ENCODE measurements at places on chromosomes 6 and 20. TPM values are rescaled to one million over a fixed set of nuclear protein-coding genes. Genes with fewer than 3 reads are reported as not detected.

- DNase-seq = no peak
- peaks cover 15% of the 10 kb centered on the region for H3K4me1 ChIP-seq
- H3K27ac ChIP-seq = no peak overlapping the region
- peaks cover 29% of the 10 kb centered on the region for H3K36me3 ChIP-seq
- H3K4me3 ChIP-seq = no peak overlapping the region
- no peaks in the 10 kb centered on the region for H3K27me3 ChIP-seq
These were observed 4.3 kb downstream of the SMIM26 start for GRCh38 chr20:18571578-18571977.

DNA sequence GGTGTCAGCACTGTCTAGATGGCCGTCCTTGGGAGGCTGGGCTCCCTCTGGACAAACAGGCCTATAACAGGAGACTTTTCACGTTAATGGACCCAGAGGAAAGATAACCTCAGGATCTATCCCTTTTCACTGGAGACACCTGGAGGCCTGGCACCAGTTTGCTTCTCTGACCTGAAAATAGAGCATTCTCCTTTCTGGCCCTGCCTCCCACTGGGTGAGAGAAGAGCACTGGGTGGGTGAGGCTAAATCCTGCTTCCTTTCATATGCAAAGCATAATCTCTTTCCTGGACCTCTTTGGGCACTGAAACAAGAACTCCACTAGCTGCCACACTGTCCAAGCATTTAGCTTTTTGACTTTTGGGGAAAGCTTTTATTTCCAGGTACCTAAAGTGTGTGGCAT, 78.3 kb downstream of the FOXO3 start:
- no peak for DNase-seq
- no peaks in the 10 kb centered on the region for H3K27me3 ChIP-seq
- no peak overlapping the region for H3K4me3 ChIP-seq

DNA sequence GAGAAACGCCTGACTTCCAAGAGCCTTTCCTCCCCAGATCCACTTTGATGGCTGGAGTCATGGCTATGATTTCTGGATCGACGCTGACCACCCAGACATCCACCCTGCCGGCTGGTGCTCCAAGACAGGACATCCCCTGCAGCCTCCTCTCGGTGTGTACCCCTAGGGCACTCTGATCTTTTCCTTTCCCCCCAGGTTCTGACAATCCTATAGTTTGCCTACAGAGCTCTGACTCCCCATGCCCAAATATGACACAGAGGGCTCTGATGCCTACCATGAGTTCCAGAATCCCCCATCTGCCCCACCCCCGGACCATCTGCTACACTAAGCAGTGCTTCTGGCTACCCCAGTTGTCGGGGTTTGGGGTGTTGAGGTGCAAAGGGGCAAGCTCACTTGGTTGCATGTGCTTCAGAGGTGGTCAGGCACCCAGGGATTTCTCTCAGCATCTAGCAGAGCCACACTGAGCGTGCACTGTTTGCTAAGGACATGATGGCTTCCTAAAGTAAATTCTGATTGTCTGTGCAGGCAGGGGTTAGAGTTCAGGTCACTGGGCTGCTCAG, 24.0 kb upstream of the SGK2 start:
- H3K27me3 ChIP-seq = no peaks in the 10 kb centered on the region
- H3K4me1 ChIP-seq = no peaks in the 10 kb centered on the region
- H3K4me3 ChIP-seq = no peak overlapping the region
- H3K36me3 ChIP-seq = no peaks in the 10 kb centered on the region
- no peak for DNase-seq

GRCh38 chr6:14822012-14822553, 423.8 kb upstream of the JARID2 start:
- peaks cover 8% of the 10 kb centered on the region for H3K36me3 ChIP-seq
- H3K27ac ChIP-seq = no peak overlapping the region
- H3K4me3 ChIP-seq = no peak overlapping the region
- peaks cover 5% of the 10 kb centered on the region for H3K4me1 ChIP-seq

DNA sequence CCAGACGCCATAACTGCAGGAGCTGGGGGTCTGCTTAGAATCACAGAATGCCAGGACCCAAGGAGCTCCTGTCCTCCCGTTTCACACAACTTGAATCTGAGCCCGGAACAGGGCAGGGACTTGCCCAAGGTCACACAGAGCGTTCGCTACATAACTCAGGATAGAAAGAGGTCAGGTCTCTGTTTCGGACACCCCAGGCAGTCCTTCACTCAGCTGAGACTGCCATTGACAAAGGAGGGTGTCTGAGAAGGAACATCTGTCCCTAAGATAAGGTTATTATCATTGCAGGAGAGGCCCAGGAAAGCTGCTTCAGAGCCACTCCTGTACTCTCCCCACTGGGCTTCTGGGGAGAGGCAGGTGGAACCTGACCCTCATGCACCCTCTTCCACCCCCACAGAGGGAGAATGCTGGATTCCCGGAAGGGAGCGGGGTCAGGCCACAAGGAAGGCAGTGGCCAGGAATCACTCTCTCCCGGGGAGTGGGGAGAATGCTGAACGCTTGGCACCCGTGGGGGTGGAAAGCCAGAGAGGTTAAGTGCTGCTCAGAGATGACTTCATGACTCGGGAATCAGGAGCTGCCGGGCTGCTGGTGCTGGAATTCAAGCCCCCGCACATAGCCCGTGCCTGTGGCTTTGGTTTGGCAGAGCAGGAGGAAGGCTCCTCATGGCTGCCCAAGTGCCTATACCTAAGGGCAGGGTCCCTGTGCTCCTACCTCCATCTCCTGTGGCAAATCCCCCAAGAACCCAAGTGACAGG, 10.7 kb downstream of the SDC4 start:
- H3K4me3 ChIP-seq = no peak overlapping the region
- no peak overlapping the region for H3K27ac ChIP-seq
- H3K4me1 ChIP-seq = peaks cover 3% of the 10 kb centered on the region
- no peak for DNase-seq
- H3K36me3 ChIP-seq = no peaks in the 10 kb centered on the region
- H3K27me3 ChIP-seq = no peaks in the 10 kb centered on the region

DNA sequence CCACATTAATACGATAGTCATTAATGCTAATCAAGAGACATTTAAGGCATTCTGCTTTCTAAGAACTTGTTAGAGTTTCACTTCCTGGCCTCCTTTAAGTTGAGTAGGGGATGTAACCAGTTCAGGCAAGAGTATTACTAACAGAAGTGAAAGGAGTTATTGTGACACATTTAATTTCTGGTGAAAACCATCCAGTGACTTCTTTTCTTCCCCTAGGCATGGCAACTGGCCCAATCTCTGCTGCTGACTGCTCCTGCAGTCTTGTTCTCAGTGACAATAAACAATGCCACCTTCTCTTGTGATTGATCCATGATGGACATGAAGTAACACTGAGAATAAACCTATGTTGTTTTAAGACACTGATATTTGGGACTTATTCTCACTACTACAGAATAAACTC, 130.9 kb upstream of the DEFB112 start:
- no peaks in the 10 kb centered on the region for H3K27me3 ChIP-seq
- H3K36me3 ChIP-seq = no peaks in the 10 kb centered on the region
- H3K27ac ChIP-seq = no peak overlapping the region

DNA sequence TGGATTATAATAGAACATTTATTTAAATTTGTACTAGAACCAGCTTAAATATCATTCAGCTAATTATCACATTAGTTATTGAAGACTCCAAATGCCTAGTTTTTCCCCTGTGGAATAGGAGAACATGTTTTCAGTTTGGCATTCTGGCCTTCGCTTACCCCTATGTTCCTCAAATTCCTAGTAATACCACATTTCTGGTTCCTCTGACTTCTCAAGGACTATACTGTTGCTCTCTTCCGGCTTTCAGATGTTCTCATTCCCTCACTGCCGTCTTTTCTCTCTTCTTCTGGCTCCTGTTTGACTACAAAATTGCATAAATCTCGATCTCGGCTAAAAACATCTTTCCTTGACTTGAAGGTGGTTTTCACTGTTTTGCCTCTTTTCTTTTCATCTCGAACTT, 71.8 kb upstream of the KHDRBS2 start:
- no peak overlapping the region for H3K4me3 ChIP-seq
- DNase-seq = no peak
- no peaks in the 10 kb centered on the region for H3K4me1 ChIP-seq
- H3K36me3 ChIP-seq = no peaks in the 10 kb centered on the region
- H3K27ac ChIP-seq = no peak overlapping the region
- H3K27me3 ChIP-seq = no peaks in the 10 kb centered on the region

- no peaks in the 10 kb centered on the region for H3K4me1 ChIP-seq
- DNase-seq = no peak
- no peak overlapping the region for H3K27ac ChIP-seq
- H3K27me3 ChIP-seq = no peaks in the 10 kb centered on the region
- H3K4me3 ChIP-seq = no peak overlapping the region
- H3K36me3 ChIP-seq = no peaks in the 10 kb centered on the region
These were observed 102.3 kb downstream of the HTR1B start for GRCh38 chr6:77361018-77361417.

Gene ERVFRD-1
- not detected for total RNA-seq

Gene RGS17
- total RNA-seq = not detected

Gene TENT5A
- 1.9 TPM for total RNA-seq

All from activated CD4-positive, alpha-beta T cell treated with anti-CD3 and anti-CD28 coated beads, Interleukin-2, amount 10 ng/mL, durations not matched to agents 7 days and 5 days (primary cell).